Bone marrow (tissue), 2 donors: ENCODE measurements at places on chromosomes 6 and 20.

- peak; percentile 3 for DNase-seq
Measured at GRCh38 chr6:24274441-24275083, 83.3 kb downstream of the DCDC2 start.

- no peak for DNase-seq
Measured at GRCh38 chr20:15364781-15365180, 1027.4 kb upstream of the FLRT3 start.

GRCh38 chr6:135738636-135739035 is 112.9 kb upstream of the PDE7B start:
- DNase-seq: no peak

- no peak for DNase-seq
Measured at GRCh38 chr6:21188505-21189223, 404.9 kb upstream of the SOX4 start.

DNA sequence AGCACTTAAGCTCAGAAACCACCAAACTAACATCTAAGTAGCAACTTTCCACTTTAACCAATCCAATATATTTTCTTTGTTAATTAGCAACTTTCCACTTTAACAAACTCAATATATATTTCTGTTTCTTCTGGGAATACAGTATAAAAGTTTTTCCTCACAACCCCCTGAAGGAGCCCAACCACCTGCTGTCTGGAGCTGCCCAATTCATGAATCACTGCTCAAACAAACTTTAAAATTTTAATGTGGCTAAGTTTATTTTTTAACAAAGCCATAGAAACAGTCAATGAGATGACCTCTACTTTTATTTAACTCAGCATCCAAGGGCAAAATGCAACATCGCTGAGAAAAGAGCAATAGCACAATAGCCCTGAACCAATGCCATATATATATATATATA is 500.1 kb downstream of the EPM2A start:
- no peak for DNase-seq

DNA sequence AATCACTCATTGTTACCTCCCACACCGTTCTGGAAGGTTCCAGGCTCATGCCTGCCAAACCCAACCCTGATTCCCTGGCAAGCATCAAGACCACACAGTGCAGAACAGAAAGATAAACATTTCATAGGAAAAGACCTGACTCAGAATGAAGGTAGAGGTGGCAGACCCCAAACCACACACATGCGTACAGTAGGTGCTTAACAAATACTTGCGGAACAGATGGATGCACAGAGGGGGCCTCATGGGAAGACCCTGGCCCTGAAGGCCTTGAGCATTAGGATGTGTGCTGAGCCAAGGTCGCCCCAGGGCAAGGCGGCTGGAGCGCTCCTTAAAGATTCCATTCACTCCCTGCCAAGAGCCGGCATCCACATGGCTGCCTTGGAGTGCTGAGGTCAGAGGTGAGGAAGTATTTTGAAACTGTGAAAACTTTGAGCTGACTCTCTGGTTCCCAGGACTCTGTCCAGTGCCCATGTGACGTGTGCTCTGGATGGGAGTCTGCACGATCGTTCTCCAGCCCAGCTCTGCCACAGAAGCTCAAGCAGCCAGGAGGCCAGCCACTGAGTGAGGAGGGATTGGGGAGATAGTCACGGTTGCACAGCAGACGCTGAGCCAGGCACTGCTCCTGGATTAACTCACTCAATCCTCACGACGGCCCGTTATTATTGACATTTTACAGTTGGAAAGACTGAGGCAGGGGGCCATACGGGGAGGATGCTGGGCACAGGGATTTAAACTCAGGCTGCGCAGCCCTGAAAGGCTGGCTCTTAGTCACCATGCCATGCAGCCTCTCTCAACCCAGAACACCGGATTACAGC is 65.5 kb upstream of the AFDN start:
- no peak for DNase-seq
